ENCODE measurements at places on chromosomes 6 and 20.

DNA sequence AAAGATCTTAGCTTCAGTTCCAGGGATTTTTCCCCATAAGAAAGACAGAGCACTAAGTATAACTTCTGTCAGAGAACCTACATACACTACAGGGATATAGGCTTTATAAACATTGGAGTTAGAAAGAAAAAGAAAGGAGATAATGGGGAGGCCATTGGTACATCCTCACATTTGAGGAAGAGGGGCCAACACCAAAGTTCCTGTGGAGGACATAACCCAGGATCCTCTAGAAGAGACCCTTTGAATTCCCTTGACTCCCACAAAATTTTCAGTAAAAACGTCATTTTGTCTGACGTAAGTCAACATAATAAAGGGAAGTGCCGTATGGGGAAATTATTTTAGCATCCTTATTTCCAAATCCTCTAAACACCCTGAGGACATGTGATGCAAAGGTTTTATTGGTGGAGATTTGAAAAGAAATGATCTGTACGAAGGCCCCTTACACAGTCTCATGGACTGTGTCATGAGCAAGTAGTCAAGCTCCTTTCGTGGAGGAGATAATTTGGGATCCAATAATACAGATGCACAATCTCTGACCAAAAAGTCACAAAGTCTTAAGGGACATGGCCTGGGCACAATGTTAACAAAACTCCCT is 33.2 kb downstream of the HLA-DRA start:
- DNase-seq, result no peak

DNA sequence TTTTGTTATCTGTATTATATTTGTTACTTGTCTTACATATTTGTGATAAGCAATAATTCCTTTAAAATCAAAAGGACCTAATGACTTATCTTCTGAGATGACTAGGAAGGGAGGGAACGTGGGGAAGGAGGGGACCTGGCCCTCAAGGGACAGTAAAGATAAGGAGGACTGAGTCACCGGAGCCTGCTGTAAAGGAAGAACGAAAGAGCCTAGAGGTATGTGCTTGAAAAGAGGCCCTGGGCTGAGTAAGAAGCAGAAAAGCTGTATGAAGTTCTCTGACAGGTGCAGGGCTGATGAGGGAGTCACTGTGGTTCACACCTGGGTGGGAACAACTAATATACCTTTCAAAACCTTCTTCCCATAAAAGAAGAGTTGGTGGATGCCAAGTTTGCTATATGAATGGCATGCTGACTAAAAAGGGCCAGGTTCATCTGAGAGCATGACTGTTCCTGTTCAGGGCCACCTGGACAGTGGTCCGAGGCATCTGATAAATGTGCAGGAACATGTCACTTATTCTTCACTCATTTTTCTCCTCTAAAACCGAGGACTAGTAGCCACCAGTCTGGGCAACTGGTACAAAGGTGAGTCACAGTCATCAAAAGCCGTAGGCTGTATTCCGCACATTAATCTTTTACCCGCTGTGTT is 111.3 kb downstream of the TNFAIP3 start:
- DNase-seq, result peak; percentile 11

DNA sequence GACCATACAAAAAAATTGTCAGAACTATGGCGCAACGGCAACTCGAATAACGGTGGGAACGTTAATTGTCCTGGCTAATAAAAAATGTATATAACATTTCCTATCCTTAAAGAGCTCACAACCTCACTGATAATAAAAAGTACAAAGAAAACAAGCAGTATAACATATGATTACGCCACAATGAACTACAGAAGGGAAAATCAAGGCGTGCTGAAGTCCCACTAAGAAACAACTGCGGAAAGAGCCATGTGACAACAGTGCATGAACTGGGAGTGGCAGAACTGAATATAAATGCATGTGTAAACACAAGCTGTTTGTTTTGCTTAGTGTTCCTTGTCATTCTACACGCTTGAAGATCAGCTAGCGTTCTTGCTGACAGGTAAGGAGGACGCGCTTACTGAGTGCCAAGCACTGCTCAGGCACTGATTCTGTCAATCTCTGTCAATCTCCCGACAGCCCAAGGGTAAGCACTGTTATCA is 466 bp upstream of the PSMB1 start:
- DNase-seq, result no peak

- DNase-seq, result no peak
Observed at GRCh38 chr20:20233041-20233514, 134.8 kb upstream of the INSM1 start.

DNA sequence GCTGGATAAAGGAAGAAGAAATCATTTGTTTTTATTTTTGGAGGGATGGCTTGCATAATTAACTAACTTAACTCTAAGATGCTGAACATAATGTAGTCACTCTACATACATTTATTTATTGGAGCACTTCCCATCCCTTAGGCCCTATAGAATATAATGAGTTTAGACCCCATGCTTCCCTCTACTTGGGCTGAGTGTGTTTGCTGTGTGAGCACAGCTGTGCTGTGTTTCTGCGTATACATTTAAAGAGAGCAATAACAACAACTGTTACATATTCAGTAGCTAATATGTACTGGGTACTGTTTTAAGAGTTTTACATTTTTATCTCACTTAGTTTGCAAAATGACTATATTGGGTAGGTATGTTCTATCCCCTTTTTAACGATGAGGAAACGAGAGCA is 736.6 kb upstream of the NRSN1 start:
- no peak for DNase-seq

- DNase-seq, result no peak
Observed at GRCh38 chr6:170447561-170447930, 105.6 kb downstream of the PSMB1 start.

GRCh38 chr20:2742431-2742830 is 49.9 kb downstream of the EBF4 start:
- DNase-seq, result no peak

DNA sequence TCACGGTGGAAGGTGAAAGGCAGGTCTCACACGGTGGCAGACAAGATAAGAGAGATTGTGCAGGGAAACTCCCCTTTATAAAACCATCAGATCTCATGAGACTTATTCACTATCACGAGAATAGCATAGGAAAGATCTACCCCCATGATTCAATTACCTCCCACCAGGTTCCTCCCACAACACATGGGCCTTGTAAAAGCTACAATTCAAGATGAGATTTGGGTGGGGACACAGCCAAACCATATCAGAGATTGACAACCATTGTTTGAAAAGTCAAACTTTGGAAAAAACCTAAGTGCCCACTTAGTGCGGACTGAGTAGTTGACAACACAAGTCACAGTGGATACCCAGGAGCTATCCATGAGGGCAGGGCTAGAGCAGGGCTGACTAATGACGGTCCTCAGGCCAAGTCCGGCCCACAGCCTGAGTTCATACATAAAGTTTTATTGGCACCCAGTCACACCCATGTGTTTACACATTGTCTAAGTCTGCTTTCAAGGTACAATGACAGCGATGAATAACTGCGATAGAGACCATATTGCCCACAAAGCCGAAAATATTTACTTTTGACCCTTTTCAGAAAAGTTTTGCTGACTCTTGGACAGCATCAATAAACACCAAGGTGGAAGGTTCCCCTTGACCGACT is 33.8 kb upstream of the PMEPA1 start:
- DNase-seq, result peak; percentile 8

DNA sequence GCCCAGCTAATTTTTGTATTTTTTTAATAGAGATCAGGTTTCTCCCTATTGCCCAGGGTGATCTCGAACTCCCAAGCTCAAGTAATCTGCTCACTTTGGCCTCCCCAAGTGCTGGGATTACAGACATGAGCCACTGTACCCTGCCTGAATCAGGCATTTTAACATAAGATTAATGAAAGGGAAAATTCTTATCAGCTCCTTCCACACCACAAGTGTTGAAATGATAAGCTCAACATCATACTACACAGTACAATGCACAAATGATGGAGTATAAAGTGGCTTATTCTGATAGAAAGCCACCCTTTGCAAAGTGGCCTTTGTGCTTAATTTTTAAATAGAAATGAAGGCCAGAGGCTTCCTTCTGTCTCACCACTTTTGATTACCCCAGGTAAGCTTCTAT is 71.3 kb upstream of the MCHR2 start:
- no peak for DNase-seq

GRCh38 chr20:58699623-58700107 is 7.1 kb downstream of the NPEPL1 start:
- no peak for DNase-seq

GRCh38 chr6:63094947-63095346 is 116.3 kb upstream of the FKBP1C start:
- DNase-seq, result no peak

DNA sequence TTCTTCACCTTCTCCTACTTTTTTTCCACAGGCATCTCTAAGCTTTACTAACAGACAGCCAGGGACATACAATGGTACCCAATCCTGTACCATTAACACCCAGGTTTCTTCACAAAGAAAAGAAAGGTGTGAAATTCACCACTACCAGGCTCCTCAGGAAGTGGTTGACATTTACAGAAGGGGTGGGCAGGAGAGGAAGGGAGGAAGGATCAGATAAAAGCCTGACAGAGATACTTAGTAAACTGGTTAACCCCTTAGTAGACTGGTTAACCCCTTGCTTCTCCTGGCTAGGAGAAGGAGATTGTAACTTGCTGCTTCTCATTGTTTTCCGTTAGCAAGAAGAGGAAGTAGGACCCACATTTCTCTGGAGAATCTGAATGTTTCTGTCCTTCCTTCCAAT is 7.2 kb downstream of the SAMD3 start:
- no peak for DNase-seq

DNA sequence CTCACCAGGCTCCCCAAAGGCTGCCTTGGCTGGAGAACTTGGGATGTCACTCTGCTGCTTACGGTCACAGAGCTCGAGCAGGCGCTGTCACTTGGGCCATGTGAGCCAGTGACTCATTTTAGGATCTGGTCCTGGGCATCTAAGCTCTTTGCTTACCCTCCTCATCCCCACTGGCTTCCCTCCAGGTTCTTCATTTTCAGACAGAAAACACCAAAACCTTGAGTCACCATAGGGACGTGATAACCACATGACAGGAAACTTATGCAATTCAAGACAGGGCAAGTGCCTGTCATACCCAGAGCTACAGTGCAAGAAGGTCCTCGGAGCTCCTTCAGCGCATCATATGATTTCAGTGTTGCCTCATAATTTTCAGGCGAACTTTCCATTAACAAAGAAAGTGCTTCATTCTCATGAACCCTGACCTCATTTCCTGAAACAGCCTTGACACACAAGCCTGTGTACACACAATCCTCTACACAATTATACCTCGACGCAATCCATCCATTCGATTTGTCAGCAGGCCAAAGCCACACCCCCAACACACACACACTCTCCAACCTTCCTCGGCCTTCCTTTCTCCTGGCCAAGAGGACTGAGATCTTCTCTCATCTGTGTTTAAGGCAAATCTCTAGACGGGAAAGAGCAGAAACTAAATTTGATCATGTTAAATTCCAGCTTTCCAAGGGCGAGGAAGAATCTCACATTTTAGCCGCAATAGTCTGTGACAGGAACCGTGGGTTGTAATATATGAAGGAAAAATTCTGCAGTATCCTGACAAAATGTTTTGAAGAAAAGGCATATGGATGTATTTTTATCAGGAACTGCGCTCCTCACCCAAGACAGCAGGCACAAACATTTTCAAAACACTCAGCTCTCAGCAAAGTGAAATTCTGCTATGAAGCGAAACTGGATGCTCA is 25.3 kb downstream of the TBC1D7 start:
- peak; percentile 96 for DNase-seq

DNA sequence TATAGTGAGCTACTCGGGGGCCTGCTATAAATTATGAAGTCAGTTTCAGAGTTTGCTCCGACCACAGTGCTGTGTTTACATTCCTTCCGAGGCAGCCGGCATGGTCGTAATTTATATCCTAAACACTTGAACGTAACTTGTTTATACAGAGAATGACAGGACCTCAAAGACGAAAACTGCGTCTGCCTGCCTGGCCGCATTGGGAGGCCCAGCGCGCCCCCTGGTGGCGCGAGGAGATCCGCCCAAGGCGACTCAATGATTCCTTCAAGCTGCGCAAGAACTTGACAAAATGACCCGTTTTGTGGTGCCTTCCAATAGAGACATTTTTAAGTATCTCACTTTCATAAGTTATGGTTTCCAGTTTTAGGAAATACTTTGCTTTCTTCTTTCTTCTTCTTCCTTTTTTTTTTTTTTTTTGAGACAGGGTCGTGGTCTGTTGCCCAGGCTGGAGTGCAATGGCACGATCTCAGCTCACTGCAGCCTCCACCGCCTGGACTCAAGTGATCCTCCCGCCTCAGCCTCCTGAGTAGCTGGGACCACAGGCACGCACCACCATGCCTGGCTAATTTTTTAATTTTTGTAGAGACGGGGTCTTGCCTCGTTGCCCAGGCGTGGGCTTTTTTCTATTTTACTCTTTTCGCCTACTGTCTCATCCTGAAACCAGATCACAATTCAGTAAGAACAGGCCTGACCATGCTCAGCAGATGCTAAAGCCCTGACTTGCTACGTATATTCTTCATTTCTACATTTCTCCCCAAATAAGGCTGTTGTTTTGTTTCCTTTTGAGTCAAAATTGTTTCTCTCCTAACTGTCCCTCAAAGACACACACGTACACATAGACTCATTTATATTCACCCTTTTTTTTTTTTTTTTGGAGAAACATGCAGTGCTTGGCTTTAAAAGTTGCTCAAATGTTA is 7.8 kb downstream of the FOXF2 start:
- DNase-seq, result no peak

DNA sequence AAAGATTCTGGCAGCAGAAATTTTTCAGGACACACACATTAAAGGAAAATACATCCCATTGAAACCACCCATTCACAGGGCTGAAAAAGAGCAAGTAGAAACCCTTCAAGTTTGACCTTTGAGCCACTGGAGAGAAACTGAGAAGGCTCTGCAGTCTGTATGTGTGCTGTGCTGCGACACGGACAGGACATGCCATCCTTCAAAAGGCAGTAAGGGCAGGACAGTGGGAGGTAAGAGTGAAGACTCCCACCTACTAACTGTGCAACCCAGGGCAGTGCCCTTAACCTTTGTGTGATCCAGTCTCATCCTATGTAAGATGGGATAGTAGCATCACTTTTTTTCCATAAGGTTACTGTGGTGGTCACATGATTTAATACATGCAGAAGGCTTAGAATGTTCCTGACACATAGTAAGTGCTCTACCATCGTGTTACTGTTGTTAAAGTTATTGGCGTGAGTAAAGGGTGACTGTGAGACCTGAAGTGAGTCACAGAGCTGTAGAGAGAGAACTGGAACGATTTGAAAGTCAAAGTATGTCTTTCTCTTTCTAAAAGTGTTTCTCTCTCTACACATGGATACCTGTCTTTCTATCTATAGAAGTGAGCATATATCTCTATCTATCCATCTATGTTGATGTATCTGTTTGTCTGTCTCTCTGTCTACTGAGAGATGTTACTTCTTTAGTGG is 153.7 kb upstream of the OLIG3 start:
- DNase-seq, result no peak

DNA sequence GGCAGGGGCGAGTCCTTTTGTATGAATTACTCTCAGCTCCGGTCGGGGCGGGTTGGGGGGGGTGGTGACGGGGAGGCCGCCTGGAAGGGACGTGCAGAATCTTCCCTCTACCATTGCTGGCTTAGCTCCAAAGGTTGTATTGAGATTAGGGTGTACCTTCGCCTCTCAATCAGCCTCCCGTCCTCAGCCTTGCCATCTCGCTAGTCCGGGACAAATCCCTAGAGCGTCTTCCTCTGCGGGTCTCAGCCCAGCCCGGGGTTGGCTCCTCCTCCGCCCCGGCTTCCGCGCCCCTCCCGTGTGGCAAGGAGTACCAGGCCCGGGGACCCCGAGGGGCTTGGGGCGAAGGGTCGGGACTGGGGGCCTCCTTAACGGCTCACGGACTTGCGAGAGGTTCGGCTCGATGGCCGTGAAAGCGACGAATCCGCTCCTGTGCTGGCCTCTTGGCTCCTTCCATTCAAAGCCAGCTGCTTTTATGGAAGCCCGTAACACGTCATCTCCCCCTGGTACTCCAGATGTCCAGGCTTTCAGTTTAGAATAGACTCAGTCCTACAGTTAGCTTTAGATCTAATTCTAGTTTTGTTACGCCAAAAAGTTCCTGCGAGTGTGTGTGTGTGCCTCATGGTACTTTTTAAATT is 636 bp upstream of the EEF1A1 start:
- DNase-seq, result peak; percentile 50
